Activated CD4-positive, alpha-beta memory T cell treated with anti-CD3 and anti-CD28 coated beads, Interleukin-2, amount 10 ng/mL, durations not matched to agents 7 days and 5 days (primary cell): ENCODE measurements at places on chromosomes 3 and 15. TPM values are rescaled to one million over a fixed set of nuclear protein-coding genes. Genes with fewer than 3 reads are reported as not detected.

The GREM1 gene
- not detected for total RNA-seq

The TRAK1 gene
- total RNA-seq: 23.7 TPM

The RBM15B gene
- 25.4 TPM for total RNA-seq

The NDUFB4 gene
- 142 TPM for total RNA-seq

The KLF13 gene
- total RNA-seq: 199 TPM

The SPESP1 gene
- 1.1 TPM for total RNA-seq

The PLA2G4E gene
- not detected for total RNA-seq

The SI gene
- not detected for total RNA-seq

The P2RY1 gene
- total RNA-seq: 0.05 TPM

The FOXB1 gene
- 5.2 TPM for total RNA-seq

The ERICH6 gene
- 0.38 TPM for total RNA-seq

The WWTR1 gene
- total RNA-seq: 2.1 TPM

The DNAJA4 gene
- total RNA-seq: 27.7 TPM

The GPR171 gene
- total RNA-seq: 204 TPM

The ZNF717 gene
- 10.2 TPM for total RNA-seq

The C3orf38 gene
- total RNA-seq: 36.5 TPM

The CPEB1 gene
- total RNA-seq: not detected

The DNAH1 gene
- 20.7 TPM for total RNA-seq

The NMNAT3 gene
- 0.18 TPM for total RNA-seq

The CHRD gene
- not detected for total RNA-seq

The PAQR5 gene
- total RNA-seq: not detected

The FBXW12 gene
- not detected for total RNA-seq

The GOLGA6L7 gene
- not detected for total RNA-seq

The ALDH1A2 gene
- not detected for total RNA-seq

The EOMES gene
- 5.6 TPM for total RNA-seq

The PRTG gene
- not detected for total RNA-seq

The DAZL gene
- total RNA-seq: not detected

The AHSG gene
- not detected for total RNA-seq

The CLDN16 gene
- not detected for total RNA-seq

The THRB gene
- not detected for total RNA-seq

The IL17RE gene
- total RNA-seq: 1.7 TPM

The SMAD6 gene
- 0.53 TPM for total RNA-seq

The CSTA gene
- not detected for total RNA-seq

The TMEM207 gene
- total RNA-seq: not detected

The TPRG1 gene
- total RNA-seq: 8.7 TPM

The CMC1 gene
- 18.8 TPM for total RNA-seq

The DIPK2A gene
- total RNA-seq: 21.4 TPM

The TNNC1 gene
- total RNA-seq: 2.3 TPM

The CPN2 gene
- not detected for total RNA-seq

The RTP1 gene
- total RNA-seq: not detected

The GPR15 gene
- total RNA-seq: 111 TPM

The CYP8B1 gene
- total RNA-seq: not detected

The MKRN3 gene
- 4.4 TPM for total RNA-seq

The SLC9A9 gene
- 16.9 TPM for total RNA-seq

The C3orf70 gene
- total RNA-seq: 0.03 TPM

The ZNF654 gene
- total RNA-seq: 27.4 TPM

The RBSN gene
- total RNA-seq: 19.4 TPM

The STARD5 gene
- total RNA-seq: 4.2 TPM

The DNAH12 gene
- total RNA-seq: 0.05 TPM

The SHF gene
- 2.0 TPM for total RNA-seq

The TM4SF1 gene
- total RNA-seq: not detected

The EFCC1 gene
- not detected for total RNA-seq

The CDC25A gene
- 20.1 TPM for total RNA-seq

The EFCAB12 gene
- total RNA-seq: 0.98 TPM
